Kasumi-1 (cell line): ENCODE measurements at places on chromosomes 2 and 18.
A peak's percentile ranks its signal among the peaks of the same experiment; 100 is the strongest.

DNA sequence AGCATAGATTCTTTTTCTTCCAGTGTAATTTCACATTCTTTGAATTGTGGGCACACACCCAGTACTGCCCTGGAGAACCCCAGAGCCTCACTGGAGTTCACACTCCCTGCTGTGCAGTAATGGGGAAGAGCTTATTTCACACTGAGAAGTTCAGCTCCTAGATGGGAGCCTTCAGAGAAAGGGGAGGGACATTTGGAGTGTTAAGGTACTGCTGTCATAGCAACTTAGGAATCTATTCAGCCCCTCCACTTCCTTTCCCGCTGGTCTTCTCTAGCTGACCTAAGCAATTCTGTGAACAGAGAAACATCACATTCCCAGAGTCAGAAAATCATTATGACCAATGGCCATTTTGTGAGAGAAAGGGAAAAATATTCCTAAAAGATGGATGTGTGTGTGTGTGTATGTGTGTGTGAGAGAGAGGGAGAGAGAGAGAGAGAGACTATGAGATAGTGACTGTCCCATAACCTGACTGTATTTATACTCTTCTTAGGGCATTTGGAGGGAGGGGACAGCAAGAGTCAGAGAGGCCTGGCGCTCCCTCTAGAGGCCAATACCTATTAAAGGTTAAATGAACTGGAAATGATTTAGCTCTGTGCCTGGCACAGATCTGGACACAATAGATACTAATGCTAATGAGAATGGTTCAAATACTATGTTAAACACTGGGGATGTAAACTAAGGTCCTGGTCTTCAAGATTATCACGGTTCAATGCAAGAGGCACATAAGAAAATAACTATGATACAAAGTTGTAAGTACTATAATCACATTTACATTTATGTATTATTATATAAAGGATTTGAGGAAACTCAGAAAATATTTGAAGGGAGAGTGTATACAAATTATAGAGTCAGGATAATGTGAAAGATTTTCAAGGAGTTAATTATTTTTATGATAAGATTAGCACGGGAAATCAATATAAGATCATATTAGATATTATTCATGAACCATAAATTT, 41.5 kb upstream of the RPE start:
- DNase-seq: peak; percentile 34

GRCh38 chr2:24466871-24467870, 23.9 kb upstream of the NCOA1 start:
- DNase-seq: no peak

- DNase-seq: no peak
Measured at GRCh38 chr2:29174937-29175336, 59.7 kb downstream of the CLIP4 start.

- DNase-seq: peak; percentile 5
Measured at GRCh38 chr2:22326250-22326649, 1058.7 kb upstream of the KLHL29 start.

GRCh38 chr2:65231892-65232477, 4.4 kb downstream of the ACTR2 start:
- no peak for DNase-seq

DNA sequence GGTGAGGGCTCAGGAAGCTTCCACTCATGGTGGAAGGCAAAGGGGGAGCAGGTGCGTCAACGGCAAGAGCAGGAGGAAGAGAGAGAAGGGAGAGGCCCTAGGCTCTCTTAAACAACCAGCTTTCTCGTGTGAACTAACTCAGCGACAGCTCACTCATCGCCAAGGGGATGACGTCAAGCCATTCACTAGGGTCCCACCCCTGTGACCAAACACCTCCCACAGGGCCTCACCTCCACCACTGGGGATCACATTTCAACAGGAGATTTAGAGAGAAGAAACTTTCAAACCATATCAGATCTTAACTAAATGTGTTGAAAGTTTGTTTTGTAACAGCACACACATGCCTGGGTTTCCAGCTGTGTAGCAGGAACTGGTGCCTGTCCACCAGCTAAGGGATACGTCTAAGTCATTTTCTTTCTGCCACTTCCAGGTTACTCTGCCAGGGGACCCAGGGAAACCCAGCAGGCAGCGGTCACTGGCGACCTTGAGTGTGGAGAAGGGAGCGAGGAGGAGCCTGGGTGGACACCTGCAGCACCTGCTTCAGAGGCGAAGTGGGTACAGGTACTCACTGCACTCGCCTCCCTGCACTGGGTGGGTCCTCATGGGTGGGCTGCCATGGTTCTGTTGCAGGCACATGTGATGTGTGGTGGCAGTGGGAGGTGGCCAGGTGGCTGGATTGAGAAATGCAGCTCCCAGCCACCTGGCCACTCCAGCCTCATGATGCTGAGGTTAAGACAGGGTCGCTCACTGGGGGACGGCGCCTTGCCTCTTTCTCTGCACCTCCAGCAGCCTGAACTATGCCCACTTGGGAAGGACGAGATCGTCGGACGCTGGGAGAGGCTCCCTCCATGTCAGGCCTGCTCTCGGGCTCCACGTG, 8.4 kb upstream of the GPC1 start:
- no peak for DNase-seq

DNA sequence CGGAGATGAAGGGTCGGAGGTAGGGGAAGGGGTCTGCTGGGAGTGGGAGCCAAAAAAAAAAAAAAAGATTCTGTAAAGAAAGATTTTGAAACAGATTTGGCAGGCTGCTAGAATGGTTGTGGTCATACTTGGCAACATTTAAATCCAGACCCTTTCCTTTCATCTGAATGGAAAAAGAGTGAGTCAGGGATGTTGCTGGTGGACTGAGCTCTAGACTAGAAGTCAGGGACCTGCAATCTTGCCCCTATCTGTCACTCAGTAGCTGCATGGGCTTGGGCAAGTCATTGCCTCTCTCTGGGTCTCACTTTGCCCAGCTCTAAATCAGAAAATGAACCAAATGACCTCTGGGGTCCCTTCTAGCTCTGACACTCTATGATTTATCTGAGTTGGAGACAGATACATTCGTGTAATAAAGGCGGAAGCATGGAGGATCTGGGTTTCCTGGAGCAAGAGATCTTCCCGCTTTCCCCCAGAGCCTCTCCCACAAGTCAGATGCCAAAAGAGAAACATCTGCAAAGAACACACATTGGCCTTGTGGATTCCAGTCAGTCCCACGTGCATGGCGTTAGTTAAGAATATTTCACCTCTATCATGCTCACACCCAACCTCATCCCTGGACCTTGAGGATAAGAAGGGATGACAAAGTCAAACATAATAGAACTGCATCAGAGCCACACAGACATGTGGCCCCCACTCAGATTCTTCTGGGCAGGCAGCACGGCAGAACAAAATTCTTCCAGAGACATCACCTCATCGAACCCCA, 58.5 kb downstream of the ADD2 start:
- no peak for DNase-seq

DNA sequence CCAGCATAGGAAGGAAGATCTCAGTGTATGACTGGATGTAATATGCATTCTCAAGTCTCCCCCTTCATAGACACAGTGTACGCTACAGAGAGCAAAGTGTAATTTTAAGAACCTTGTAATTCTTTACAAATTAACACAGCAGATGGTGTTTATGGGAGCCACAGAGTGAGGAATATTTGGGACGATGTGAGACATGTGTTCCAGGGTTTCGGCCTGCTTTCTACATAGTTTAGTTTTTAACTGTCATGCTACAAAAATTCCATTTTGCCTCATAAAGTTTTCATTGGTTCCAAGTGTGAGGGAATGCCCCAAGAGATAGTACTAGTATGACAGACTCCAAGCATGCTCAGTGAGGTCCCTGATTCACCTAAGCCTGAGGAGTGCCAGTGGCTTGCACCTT, 76.2 kb upstream of the LRRTM1 start:
- no peak for DNase-seq

- no peak for DNase-seq
Measured at GRCh38 chr2:43276266-43276941, 50.0 kb upstream of the ZFP36L2 start.

DNA sequence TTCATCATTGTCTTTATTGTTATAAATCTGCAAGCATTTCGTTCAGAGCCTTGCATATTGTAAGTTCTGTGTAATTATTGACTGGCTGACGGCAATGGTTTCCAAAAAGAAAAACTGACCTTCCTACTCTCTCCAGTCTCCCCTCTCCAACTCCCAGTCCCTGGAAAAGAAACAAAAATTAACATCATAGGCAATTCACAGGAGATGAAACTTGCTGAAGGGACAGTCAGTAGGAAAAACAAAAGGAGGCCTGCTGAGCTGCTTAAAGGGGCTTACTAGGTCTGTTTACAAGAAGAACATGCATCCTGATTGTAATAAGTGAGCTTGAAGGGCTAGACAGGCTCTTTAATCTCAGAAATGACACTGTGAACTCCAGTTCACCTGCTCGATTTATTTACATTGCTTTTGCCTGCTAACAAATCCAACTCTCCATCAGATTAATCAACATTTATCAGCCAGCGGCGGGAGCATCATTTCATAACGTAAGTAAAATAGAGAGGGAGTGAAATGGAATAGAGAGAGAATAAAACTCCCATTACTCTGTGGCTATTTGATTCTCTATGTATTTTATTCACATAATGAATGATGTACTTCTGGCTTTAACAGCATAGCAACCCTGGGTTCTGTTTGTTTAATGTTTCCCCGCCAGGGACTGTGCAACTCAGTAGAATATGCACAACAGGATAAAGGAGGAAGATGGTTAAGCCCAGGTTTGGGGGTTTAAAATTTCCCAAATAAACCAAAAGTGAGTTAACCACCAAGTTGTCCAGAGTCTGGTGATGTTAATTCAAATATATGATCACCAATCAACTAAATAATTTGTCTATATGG, 256.7 kb upstream of the SETBP1 start:
- DNase-seq: no peak
